ENCODE measurements at places on chromosomes 13 and 19.
A peak's percentile ranks its signal among the peaks of the same experiment; 100 is the strongest.

DNA sequence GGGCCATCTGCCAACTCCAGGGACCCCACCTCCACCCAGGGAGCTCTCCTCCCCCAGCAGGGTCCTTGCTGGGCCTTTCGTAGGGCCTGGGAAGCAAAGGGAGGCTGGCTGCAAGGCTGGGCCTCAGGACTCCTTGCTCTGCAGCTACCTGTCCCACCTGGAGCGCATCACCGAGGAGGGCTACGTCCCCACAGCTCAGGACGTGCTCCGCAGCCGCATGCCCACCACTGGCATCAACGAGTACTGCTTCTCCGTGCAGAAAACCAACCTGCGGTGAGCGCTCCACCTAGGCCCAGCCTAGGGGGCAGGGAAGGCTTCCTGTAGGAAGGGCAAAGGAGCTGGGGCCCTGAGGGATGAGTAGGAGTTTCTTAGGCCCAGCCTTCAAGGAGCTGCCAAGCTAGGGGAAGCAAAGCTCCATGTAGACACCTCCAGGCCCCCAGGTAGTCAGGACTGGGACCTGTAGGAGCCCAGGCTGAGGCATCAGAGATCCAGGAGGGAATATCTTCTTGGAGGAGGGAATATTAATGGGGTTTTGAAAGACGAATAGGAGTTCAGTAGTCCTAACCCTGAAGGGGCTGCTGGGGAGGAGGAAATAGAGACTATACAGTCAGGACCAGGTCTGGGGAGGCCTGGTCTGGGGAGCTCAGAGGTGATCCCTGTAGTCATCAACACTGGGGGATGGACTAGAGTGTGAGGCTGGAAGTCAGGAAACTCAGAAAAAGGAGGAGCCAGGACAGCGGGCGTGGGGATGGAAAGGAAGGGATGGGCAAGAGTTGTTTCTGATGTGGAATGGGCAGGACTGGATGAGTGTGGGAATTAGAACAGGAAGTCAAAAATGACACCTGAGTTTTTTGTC is 16.0 kb downstream of the GNA15 start:
- DNase-seq = no peak

GRCh38 chr19:8630796-8631424 is 477 bp downstream of the NFILZ start:
- DNase-seq = no peak

- DNase-seq = no peak
Observed at GRCh38 chr13:43773602-43774001, 13.2 kb downstream of the ENOX1 start.

- no peak for DNase-seq
Observed at GRCh38 chr19:58009301-58009665, 6.7 kb upstream of the ZNF606 start.

GRCh38 chr19:13173139-13173737 is 23.0 kb downstream of the IER2 start:
- DNase-seq = no peak

GRCh38 chr19:18282021-18282787 is 782 bp upstream of the JUND start:
- DNase-seq = no peak

DNA sequence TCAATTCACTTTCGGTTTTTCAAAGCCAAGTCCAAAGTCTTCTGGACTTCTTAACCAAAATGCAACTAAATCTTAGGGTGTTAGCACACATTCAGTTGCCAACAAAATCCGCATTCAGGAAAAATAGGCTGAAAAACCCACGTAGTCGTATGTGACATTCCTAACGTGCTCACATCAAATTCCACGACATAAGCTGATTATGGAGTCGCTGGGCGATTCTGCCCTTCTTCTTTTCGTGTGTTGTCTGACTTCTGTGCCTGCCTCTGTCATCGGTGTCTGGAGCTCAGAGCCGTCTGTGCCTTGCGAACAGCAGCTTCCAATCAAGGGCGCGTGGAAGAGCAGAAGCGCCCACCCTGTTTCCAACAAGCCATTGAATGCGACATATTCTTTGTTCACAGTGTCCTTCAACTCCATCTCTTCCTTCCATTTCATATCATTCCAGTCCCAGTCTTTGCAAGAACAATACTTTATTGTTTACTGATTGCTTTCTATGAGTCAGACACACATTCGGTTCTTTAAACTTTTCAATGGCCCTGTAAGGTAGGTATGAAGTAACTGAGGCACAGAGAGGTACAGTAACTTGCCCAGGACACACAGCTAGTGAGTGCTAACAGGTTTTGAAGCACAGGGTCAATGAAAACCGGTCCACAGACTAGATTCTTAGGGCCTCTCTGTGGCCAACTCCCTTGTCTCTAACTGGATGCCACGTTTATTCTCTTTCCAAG is 8.2 kb upstream of the ZNF507 start:
- no peak for DNase-seq

- DNase-seq = no peak
Observed at GRCh38 chr13:102012299-102013293, 389.3 kb downstream of the FGF14 start.

GRCh38 chr19:21947775-21948174 is 63.0 kb downstream of the ZNF208 start:
- no peak for DNase-seq

GRCh38 chr19:48455171-48455907 is at the start of gene KCNJ14:
Gene KCNJ14, plus strand, starts transcription at chr19:48455574. Its CDS starts 6,151 bp downstream, at chr19:48461725.
- DNase-seq = no peak

DNA sequence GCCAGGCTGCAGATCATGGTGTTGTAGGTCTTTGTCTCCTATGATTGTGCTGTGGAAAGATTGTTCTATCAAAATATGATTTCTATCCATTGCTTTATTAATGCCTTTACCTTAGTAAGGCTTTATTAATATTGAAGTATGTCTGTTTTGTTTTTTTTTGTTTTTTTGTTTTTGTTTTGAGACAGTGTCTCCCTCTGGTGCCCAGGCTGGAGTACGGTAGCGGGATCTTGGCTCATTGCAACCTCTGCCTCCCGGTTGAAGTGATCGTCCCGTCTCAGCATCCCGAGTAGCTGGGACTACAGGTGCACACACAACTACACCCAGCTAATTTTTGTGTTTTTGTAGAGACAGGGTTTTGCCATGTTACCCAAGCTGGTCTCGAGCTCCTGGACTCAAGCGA is 7.7 kb downstream of the IRGC start:
- DNase-seq = no peak

DNA sequence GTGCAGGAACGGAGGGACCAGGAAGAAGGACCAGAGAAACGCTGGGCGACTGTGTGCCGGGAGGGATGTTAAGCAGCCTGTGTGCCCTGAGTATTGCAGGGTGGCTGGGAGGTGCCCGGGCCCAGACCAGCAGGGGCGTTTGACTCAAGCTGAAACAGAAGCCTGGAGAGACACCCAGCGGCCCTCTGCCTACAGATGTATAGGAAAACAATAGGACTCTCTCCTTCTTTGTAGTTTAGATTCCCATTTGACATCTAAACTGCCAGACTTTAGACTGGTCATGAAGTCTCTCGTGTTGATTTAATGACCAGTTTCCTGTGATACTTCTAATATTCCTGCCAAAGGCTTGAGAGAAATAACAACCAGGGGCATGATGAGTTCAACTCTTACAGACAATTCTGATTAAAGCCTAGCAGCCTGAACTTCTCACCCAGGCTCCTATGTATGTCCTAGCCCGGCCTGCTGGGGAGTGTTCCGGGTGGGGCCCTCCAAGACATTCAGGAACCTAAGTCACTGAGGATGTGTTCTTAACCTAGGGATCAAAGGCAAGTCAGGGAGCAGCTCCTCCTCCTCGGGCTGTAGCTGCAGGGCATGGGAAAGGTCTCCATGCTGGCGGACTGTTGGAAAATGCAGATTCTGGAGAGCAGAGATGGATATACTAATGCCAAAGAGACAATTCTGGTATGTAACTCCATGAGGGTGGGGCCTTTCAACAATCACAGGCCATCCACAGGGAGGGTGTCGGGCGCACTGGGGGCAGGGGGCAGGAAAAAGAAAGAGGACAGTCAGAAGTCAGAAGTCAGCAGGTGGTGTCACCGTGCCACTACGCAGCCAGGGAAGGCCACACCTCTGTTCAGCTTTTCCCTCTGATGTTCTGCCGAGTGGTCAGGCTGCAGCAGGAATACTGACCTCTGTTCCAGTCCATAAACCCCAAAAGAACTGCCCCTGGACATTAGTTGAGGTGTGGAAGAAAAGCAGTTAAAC is 131.8 kb downstream of the STARD13 start:
- DNase-seq = no peak

GRCh38 chr13:50452756-50453155 is 390.7 kb downstream of the DLEU7 start:
- DNase-seq = no peak

- no peak for DNase-seq
Observed at GRCh38 chr19:12163826-12164225, 930 bp downstream of the ZNF136 start.

- no peak for DNase-seq
Observed at GRCh38 chr13:43838909-43839308, 40.6 kb downstream of the CCDC122 start.

DNA sequence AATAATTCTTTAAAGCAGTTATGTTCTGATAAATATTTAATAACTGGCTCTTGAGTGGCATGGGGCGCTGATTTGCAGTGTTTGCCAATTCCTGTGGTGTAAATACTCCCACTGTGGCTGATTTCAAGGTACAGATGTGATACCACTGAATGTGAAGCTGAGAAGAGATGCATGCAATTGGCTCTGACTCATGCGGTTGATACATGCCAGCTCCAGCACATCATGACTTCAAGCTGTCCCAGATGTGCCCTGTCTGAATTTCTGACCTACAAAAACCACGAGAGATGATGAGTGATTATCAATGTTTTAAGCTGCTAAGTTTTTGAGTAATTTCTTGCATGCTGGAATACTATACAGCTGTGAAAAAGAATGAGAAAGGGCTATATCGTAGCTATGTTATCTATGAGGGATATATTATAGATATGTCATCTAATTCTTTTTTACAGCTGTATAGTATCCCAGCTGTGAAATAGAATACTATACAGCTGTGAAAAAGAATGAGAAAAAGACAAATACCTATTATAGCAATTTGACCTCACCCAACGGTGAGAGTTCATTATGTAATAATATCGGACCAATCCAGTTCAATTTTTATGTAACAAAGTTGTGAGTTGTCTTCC is 7.6 kb upstream of the ACSBG2 start:
- no peak for DNase-seq

- DNase-seq = peak; percentile 54
Observed at GRCh38 chr19:19259741-19260140, 13.4 kb downstream of the TM6SF2 start.

GRCh38 chr19:8168537-8168936 is 19.1 kb upstream of the FBN3 start:
- no peak for DNase-seq

- no peak for DNase-seq
Observed at GRCh38 chr19:13078381-13078780, 24.3 kb downstream of the LYL1 start.

GRCh38 chr13:41652735-41653361 is 195.5 kb downstream of the RGCC start:
- DNase-seq = no peak

DNA sequence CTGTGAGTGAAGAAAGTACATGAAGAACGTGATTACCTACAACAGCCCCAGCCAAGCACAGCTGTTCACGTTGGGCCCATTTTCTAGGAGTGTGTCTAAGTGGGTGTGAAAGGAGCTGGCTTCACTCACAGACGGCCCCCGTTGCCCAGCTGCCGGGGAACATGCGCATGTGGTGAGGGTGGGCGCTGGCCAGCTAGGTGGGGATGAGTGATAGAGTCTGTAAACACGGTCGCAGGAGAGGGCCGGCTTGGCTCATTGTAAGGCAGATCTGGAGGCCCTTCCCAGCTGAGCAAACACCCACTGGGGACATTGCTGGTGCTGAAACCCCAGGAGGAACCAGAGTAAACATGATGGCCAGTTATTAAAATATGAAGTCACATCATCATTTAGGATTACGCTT is 160.5 kb downstream of the TEX29 start:
- DNase-seq = peak; percentile 5

DNA sequence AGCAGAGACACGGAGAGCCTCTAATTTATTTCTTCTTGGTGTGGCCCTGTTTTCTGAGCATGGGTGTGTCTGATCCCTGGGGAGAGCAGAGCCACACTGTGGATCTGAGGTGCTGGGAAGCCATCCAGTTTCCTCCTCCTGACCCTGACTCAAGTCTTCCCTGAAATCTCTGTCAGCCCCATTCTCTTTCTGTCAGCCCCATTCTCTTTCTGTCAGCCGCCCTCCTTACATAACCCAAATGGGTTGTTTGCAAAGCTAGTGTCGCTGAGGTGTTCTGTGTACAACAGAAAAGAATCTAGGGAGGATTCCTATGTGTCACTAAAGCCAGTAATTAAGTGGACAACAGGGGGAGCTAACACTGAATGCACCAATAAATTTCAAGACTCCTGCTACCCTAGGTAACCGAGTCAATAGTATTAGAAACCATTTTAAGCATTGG is 50.2 kb downstream of the LRCH1 start:
- no peak for DNase-seq

- no peak for DNase-seq
Observed at GRCh38 chr19:18666317-18666716, 17.2 kb upstream of the CRTC1 start.

GRCh38 chr19:7117248-7117647 is 47.7 kb downstream of the ZNF557 start:
- no peak for DNase-seq

GRCh38 chr19:44212866-44213346 is 574 bp downstream of the ZNF227 start:
- DNase-seq = no peak

DNA sequence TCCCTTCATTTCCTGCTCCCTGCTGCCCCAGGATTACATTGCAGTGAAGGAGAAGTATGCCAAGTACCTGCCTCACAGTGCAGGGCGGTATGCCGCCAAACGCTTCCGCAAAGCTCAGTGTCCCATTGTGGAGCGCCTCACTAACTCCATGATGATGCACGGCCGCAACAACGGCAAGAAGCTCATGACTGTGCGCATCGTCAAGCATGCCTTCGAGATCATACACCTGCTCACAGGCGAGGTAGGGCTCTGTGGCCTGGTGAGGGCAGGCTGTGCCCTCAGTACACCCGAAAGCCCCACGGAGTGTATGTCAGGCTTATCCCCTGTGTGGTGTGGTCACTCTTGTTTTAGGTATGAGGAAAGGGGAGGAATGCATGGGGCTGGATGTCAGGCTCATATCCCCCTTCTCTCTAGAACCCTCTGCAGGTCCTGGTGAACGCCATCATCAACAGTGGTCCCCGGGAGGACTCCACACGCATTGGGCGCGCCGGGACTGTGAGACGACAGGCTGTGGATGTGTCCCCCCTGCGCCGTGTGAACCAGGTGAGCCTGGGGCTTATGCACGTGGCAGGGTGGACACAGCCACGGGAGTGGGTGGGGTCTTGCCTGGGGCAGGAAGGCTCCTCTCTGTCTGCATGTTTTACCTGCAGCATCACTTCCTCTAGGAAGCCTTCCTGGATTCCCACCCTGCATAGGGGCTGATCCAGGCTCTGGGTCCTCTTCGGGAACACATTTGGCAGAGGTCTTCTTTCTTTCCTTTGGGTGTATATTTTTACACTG is 2.3 kb upstream of the RNF225 start:
- no peak for DNase-seq

- peak; percentile 88 for DNase-seq
Observed at GRCh38 chr19:18232540-18233223, 6.4 kb upstream of the PDE4C start.

GRCh38 chr13:31982540-31982939 is 49.0 kb upstream of the FRY start:
- no peak for DNase-seq

GRCh38 chr19:33904681-33905080 is 108.0 kb downstream of the KCTD15 start:
- no peak for DNase-seq
